Caco-2 (cell line): ENCODE measurements at places on chromosomes 4 and X. TPM values are rescaled to one million over a fixed set of nuclear protein-coding genes. Genes with fewer than 3 reads are reported as not detected.

Gene PLP2
- 54.2 and 73.9 TPM in 2 replicates for total RNA-seq

Gene PAGE4
- total RNA-seq, result 22.4 and 31.2 TPM in 2 replicates

- H3K4me3 ChIP-seq, result no peak overlapping the region
- H3K27me3 ChIP-seq, result no peaks in the 10 kb centered on the region
- DNase-seq, result no peak
These were observed 325.3 kb upstream of the TEX13C start for GRCh38 chrX:124994404-124994803.

DNA sequence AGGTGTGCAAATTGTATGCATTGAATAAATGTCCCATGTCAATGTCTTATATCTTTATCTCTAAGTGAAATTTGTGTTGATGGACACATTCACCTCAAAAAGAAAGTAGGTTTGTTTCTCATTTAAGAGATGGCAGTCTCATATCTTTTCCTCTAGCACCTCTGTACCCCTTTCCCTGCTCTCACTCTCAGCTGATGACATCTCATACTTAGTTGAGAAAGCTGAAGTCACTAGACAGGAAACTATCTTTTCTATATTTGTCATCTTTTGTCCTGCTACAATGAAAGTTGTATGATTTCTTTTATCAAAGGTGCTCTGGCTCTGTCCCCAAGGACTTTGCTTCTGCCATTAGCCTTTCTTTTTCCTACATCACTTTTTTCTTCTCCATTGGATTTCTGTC lies 84.0 kb upstream of the GRPR start:
- no peaks in the 10 kb centered on the region for H3K27me3 ChIP-seq
- H3K4me1 ChIP-seq, result no peaks in the 10 kb centered on the region
- H3K4me3 ChIP-seq, result no peak overlapping the region
- no peaks in the 10 kb centered on the region for H3K36me3 ChIP-seq

DNA sequence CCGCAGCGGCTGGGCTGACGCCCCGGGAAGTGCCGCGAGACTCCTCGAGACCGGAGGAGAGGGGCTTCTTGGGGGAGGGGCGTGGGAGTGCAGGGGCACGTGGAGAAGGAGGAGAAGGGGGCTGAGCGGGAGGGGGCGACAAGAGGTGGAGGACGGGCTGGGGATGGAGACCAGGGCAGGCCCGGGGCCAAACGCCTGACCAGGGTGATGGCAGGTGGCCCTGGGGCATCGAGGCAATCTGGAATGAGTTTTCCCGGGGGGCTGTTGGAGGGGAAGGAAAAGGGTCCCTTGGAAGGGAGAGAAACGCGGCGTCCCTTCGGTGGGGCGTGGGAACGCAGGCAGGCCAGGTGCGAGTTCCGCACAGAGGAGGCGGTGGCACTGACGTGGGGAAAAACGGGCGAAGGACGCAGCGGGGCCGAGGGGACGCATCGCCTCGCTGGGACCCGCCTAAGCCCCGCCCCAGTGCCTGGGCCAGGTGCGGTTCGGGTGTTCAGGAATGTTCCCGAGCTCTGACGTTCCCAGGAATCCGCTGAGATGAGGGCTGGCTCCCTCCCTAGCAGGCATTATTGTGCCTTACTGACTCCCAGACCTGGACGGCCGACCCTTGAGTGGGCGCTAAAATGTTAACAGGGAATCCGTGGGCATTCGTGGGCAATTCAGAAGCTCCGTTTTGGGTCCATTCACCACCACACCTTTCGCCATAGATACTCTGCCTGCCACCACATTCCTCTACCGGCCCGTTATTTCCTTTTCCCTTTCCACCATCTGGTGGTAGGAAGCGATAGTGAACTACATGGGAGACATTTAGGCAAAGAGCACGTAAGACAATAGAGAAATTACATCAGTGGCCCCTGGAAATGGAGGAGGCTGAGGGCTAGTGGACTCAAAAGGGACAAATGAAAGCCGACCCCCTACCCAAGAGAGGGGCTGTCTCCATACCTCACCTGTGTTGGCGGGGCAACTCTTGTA lies 795 bp upstream of the SH3KBP1 start:
- no peaks in the 10 kb centered on the region for H3K4me1 ChIP-seq
- DNase-seq, result peak; percentile 80
- no peaks in the 10 kb centered on the region for H3K27me3 ChIP-seq
- peak overlapping the region; percentile 92 for H3K27ac ChIP-seq
- no peaks in the 10 kb centered on the region for H3K36me3 ChIP-seq
- H3K4me3 ChIP-seq, result peak overlapping the region; percentile 63

DNA sequence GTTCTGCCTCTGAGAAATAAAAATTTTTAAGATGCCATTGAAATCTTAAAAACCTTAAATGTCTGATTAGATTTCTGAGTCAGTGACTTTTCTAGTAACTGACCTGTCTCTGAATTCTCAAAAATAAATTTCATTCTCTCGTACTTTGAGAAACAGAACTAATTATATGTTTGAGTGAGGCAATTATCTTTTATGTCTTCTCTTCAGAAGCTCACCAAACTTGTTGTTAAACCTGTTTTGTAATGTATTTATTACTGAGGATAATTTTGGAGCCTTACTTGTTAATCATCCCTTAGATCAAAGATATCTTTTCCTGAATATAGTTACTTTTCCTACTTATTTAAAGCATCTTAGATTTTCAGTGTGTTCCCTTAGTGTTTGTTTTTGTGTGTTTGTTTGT lies 64.5 kb upstream of the MMAA start:
- no peaks in the 10 kb centered on the region for H3K27me3 ChIP-seq
- H3K36me3 ChIP-seq, result no peaks in the 10 kb centered on the region
- no peak overlapping the region for H3K4me3 ChIP-seq
- H3K27ac ChIP-seq, result no peak overlapping the region

DNA sequence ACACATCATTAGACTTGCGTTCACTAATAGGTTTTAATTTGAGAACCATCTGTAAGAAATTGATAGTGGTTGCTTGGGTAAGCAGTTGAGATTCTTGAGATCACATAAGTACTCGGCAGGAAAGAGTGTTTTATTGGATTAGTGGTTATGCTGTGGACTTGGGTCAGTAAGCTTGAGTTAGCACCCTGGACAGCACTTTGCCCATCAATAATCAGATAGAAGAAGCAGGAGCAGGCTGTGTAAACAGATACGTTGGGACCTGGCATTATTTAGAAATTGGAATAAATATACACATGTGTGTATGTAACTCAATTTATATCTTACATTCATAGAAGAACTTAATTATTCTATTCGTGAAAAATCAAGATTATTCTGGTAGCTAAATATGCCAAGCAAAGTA lies 357.5 kb upstream of the SMIM31 start:
- H3K36me3 ChIP-seq, result no peaks in the 10 kb centered on the region
- no peaks in the 10 kb centered on the region for H3K4me1 ChIP-seq
- H3K27ac ChIP-seq, result no peak overlapping the region
- no peak for DNase-seq

GRCh38 chrX:107935200-107935599 lies 47.0 kb downstream of the TEX13B start:
- H3K4me1 ChIP-seq, result no peaks in the 10 kb centered on the region
- no peak for DNase-seq
- H3K27me3 ChIP-seq, result no peaks in the 10 kb centered on the region
- no peaks in the 10 kb centered on the region for H3K36me3 ChIP-seq
- no peak overlapping the region for H3K4me3 ChIP-seq

- H3K36me3 ChIP-seq, result no peaks in the 10 kb centered on the region
- peak overlapping the region; percentile 72 for H3K4me3 ChIP-seq
- peak overlapping the region; percentile 99 for H3K27ac ChIP-seq
These were observed 618 bp downstream of the RBBP7 start for GRCh38 chrX:16869393-16870094.

Gene GC
- not detected in 2 replicates for total RNA-seq

Gene HOPX
- 0.21 TPM in 1 of 2 replicates, not detected in the other for total RNA-seq

DNA sequence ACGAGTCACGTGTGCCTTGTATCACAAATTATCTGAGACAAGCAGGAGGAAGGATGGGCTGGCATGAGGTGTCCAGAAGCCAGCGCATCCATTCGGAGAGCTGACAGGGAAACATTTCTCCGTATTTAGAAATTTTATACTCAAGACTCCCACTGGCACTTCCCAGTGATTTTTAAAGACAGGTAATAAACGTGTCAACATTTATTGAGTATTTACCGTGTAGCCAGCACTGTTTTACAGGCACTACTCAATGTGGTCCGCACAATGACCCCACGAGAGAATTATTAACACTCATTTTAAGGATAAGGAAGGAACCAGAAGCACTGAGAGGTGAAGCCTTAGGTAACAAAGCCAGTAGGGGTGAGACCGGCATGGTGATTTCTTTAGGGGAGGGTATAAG lies 23.2 kb downstream of the GEMIN8 start:
- H3K4me3 ChIP-seq, result no peak overlapping the region
- H3K4me1 ChIP-seq, result no peaks in the 10 kb centered on the region
- H3K36me3 ChIP-seq, result no peaks in the 10 kb centered on the region
- no peaks in the 10 kb centered on the region for H3K27me3 ChIP-seq

GRCh38 chr4:18529482-18529881 lies 507.9 kb upstream of the LCORL start:
- H3K27ac ChIP-seq, result no peak overlapping the region
- no peaks in the 10 kb centered on the region for H3K4me1 ChIP-seq
- H3K4me3 ChIP-seq, result no peak overlapping the region
- no peaks in the 10 kb centered on the region for H3K27me3 ChIP-seq
- no peaks in the 10 kb centered on the region for H3K36me3 ChIP-seq

Gene VSIG4
- not detected in 2 replicates for total RNA-seq
